ENCODE measurements at places on chromosomes 6 and 20. TPM values are rescaled to one million over a fixed set of nuclear protein-coding genes. Genes with fewer than 3 reads are reported as not detected.

DNA sequence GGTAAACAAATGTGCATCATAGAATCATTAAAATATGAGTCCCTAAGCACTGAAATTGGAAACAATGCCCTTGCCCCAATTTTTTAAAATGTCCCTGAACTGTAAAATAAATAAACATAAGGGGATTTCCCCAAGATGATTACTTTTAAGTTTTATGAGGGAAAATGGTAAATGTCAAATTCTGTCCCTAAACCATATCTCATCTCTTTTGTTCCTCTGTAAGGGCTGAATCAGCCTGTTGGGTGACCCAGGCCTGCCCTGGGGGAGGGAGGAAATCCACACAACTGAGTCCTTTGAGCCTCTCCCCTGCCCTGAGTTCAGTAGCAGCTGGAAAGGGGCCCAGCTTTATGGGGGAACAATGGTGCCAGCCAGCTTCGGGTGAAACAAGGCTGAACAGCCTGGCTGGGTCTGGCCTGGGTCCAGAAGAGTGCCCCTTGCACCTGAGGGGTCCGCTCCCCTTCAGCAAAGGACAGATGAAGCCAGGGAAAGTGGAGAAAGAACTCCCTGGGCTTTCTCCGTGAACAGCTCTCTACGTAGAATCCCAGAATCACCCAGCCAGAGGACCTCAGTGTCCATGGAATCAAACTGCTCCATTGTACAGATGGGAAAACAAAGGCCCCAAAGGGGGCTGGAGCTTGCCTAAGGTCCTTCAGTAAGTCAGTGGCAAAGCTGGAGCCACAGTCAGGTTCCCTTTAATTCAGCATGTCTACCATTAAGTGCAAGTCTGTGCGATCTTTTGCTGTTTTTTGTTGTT, 28.2 kb upstream of the ITCH start:
- DNase-seq, result no peak

- no peak for DNase-seq
Observed at GRCh38 chr6:128739112-128739511, 143.8 kb upstream of the LAMA2 start.

The ARMH2 gene
- total RNA-seq, result not detected

DNA sequence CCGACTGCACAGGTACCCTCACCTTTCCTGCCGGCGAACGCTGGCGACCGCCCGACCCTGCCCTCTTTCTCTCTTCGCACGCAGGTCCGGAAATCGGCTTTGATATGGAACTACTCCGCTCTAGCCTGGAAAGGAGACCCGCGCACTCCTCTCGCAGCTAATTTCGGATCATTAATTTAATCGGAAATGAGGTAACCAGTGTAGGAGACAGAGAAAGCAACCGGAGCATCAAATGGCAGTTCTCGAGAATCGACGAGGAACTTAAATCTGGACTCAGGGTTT, 949 bp upstream of the ATXN1 start:
- DNase-seq, result no peak
